ENCODE measurements at places on chromosomes 13 and 19.

- peak; percentile 67 for DNase-seq
Measured at GRCh38 chr19:632579-633067, 714 bp downstream of the POLRMT start.

GRCh38 chr19:33064458-33064791 lies 263 bp downstream of the RHPN2 start:
- DNase-seq, result no peak

DNA sequence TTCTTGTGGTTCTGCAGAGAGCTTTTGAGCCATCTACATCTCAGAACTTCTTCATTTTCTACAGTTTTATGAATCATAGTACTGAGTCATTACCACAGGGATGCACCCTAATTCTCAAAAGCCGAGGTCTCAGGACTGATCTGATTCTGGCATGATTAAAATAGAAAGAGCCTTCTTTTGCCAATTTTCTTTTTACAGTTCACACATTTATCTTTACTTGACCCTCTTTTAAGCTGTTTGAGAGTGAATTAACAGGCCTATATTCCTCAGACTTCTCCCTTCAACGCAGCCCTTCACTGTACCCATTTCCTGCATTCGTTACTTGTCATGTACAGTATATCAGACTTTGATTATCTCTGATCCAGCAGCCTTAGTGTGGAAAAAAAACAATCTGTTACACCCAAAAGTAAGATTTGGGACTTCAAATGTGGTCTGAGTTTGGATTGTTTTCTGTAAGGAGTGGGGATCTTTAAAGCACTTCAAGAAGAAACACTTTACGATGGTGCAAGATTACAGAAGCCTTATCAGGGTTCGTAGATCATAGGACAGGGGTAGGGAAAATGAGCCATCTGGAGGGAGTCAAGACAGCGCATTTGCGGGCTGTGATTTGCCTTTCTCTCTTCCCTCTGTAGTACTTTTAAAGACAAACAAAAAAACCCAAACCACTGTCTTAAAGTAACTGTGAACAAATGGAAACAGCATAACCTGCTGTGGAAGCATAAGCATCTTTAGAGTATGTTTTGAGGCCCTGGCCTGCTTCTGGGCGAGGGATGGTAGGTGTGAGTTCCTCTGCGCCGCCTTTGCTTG lies 15.3 kb upstream of the GPR183 start:
- DNase-seq, result peak; percentile 76

GRCh38 chr19:38904581-38905539 lies 5.1 kb downstream of the NFKBIB start:
- DNase-seq, result no peak

Measured in NB4 (cell line).